ENCODE measurements at places on chromosomes 6 and 20. TPM values are rescaled to one million over a fixed set of nuclear protein-coding genes. Genes with fewer than 3 reads are reported as not detected.

- no peak overlapping the region for H3K27ac ChIP-seq
- no peaks in the 10 kb centered on the region for H3K4me1 ChIP-seq
- DNase-seq: no peak
- H3K36me3 ChIP-seq: no peaks in the 10 kb centered on the region
Measured at GRCh38 chr6:156082012-156082411, 626.4 kb upstream of the NOX3 start.

GRCh38 chr6:75931011-75931680, 141.3 kb downstream of the IMPG1 start:
- H3K36me3 ChIP-seq: no peaks in the 10 kb centered on the region
- H3K4me3 ChIP-seq: no peak overlapping the region
- peaks cover 4% of the 10 kb centered on the region for H3K4me1 ChIP-seq
- H3K27ac ChIP-seq: no peak overlapping the region

The LPA gene
- not detected for total RNA-seq

GRCh38 chr6:43220439-43220951, 8.8 kb downstream of the DNPH1 start:
- no peak overlapping the region for H3K4me3 ChIP-seq
- no peak for DNase-seq
- peaks cover 27% of the 10 kb centered on the region for H3K36me3 ChIP-seq
- H3K27me3 ChIP-seq: no peaks in the 10 kb centered on the region
- no peak overlapping the region for H3K27ac ChIP-seq

The PI16 gene
- not detected for total RNA-seq

The BNIP5 gene
- not detected for total RNA-seq

The FNDC1 gene
- total RNA-seq: not detected

GRCh38 chr6:38080360-38080759, 260.8 kb downstream of the ZFAND3 start:
- H3K27ac ChIP-seq: no peak overlapping the region
- peaks cover 3% of the 10 kb centered on the region for H3K36me3 ChIP-seq
- peak; percentile 36 for DNase-seq
- H3K4me1 ChIP-seq: peaks cover 8% of the 10 kb centered on the region

DNA sequence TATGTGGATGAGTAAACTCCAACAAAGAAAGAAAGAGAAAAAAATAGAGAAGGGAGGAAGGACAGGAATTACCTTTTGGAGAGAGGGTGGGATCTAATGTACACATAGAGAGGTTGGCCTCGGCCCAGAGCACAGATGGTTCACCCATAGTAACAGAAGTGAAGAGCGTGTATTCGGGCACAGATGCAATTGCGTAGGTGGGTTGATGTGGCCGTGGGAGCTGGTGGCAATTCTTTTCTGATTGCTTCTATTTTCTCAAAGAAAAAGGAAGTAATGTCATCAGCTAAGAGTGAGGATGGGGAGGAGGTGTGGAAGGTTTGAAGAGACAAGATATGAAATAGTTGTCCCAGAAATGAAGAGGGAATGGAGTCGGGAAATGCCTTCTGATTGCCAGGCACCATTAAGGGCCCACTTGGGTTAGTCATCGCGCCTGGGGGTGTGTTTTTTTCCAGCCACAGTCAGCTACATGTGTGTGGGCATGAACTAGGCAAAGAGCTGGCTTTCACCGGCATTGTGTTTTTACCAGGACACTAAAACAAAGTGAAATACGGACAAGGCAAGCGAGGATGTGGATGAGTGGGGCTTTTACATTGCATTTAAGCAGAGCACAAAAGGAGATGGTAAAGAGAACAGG, 158.7 kb downstream of the SYNE1 start:
- H3K4me3 ChIP-seq: no peak overlapping the region
- no peaks in the 10 kb centered on the region for H3K36me3 ChIP-seq
- H3K27me3 ChIP-seq: no peaks in the 10 kb centered on the region
- no peak for DNase-seq
- H3K27ac ChIP-seq: no peak overlapping the region
- no peaks in the 10 kb centered on the region for H3K4me1 ChIP-seq

The RSPH4A gene
- total RNA-seq: 0.18 TPM

The GSS gene
- total RNA-seq: 47.9 TPM

The SIRPB1 gene
- 6.5 TPM for total RNA-seq

The APCDD1L gene
- total RNA-seq: 0.88 TPM

DNA sequence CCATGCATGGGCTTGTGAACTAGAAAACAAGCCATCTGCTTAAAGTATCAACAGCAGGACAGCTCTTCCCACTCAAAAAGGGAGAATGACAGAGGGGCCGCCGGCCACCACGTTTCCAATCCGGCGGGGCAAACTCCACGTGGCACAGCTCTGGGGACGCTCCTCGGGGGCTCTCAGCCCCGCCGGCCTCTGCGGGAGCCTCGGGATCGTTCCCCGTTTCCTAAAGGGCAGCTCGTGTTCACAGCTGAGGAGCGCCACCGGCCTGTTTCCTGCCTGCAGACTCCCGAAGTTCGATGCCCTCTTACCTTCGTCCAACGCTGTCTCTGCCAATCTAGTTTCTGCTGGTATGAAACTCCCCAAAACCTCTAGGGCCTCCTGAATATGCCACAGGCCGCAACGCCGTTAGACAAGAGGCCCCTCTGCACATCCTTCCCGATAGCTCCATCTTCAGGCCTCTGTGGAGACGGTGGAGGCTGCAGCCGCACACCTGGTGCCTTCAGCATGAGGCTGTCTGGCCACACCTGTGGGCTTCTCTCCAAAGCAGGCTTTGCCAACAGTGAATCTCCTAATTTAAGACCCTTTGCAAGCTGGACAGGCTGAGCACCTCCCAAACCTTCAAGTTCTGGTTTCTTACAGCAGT, 46.5 kb downstream of the KCNQ2 start:
- no peak for DNase-seq
- no peaks in the 10 kb centered on the region for H3K27me3 ChIP-seq
- no peaks in the 10 kb centered on the region for H3K4me1 ChIP-seq
- H3K36me3 ChIP-seq: no peaks in the 10 kb centered on the region
- no peak overlapping the region for H3K4me3 ChIP-seq
- no peak overlapping the region for H3K27ac ChIP-seq

GRCh38 chr6:157967486-157967885, 14.2 kb upstream of the SYNJ2 start:
- H3K27me3 ChIP-seq: no peaks in the 10 kb centered on the region
- peaks cover 8% of the 10 kb centered on the region for H3K4me1 ChIP-seq
- H3K36me3 ChIP-seq: no peaks in the 10 kb centered on the region
- no peak overlapping the region for H3K4me3 ChIP-seq
- H3K27ac ChIP-seq: no peak overlapping the region

DNA sequence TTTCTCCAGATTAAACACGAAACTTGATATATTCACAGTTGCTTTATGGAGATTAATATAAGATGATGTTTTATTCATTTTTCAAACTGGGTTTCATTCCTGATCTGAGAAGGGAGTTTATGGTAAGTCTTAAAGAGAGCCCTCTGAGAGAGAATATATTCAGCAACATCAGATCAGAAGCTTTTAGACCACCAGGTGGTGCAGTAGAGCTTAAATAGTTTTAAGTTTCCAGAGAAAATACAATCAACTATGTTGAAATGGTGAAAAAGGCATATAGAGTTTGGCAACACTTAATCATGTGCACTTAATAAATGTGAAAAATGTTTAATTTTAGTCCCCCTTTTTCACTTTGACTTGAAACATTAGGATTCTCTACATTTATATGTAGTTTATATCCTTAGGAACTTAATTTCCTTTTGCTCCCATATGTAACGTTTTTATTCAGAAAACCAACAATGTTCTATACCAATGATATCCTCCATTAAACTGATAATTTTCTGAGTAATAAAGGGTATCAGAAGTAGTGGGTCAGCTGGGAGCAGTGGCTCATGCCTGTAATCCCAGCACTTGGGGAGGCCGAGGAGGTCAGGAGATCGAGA, 86.4 kb upstream of the CLDN20 start:
- DNase-seq: peak; percentile 82
- H3K4me3 ChIP-seq: no peak overlapping the region
- H3K27me3 ChIP-seq: no peaks in the 10 kb centered on the region
- H3K27ac ChIP-seq: no peak overlapping the region

GRCh38 chr6:25713824-25714223, 40.7 kb upstream of the SLC17A4 start:
- peaks cover 23% of the 10 kb centered on the region for H3K4me1 ChIP-seq
- no peak for DNase-seq

GRCh38 chr20:24823176-24823784, 125.8 kb upstream of the CST7 start:
- DNase-seq: no peak
- no peaks in the 10 kb centered on the region for H3K4me1 ChIP-seq
- no peaks in the 10 kb centered on the region for H3K36me3 ChIP-seq

The CSNK2A1 gene
- 134 TPM for total RNA-seq

DNA sequence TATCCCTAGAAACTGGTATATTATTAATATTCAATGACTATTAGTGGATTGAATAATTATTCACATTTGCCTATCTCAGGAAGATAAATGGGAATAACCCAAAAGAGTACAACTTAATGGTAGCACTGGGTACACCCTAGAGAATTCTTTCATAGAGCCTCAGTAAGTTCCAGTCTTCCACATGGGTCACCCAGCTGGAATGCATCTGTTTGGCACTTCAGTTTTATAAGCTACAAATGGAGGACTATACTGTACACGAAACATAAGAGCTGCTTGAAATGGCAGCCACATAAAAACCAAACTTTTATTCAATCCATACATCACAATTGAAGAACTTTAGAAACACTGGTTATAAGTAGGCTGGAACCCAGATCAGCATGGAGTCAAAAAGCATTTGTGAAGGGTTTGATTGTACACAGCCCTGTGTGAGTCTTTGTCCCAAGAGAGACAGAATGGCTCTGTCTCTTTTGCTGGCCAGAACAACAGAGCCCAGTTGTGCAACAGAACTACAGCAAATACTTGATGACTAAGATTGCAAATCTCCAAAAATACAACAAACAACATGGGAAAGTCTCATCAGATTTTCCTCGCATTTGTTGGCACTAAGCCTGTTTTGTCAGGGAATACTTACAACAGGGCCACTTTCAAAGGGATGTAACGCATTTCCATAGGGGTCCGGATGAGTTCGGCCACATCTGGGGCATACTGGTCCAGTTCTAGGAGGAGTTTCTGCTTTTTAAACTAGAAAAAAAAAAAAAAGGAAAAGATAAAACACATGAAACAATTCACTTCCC, 39.5 kb downstream of the PIGU start:
- H3K4me3 ChIP-seq: no peak overlapping the region
- no peaks in the 10 kb centered on the region for H3K36me3 ChIP-seq
- H3K27ac ChIP-seq: no peak overlapping the region
- H3K27me3 ChIP-seq: no peaks in the 10 kb centered on the region

DNA sequence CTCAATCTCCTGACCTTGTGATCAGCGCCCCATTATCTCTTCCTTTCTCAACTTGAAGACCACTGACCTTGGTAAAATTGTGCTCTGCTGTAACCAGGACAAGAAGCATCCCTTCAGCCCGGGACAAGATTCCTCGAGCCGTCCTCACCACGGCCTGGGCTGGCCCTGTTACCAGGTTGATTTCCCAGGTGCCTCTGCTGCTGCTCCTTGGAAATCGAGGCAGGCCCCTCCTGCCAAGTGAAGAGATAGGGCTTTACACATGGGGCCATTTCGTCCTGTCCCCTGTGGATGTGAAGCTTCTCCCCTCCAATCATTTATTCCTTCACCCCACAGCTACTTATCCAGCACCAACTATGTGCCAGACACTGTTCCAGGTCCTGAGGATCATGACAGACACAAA, 21.5 kb downstream of the RAB44 start:
- H3K27ac ChIP-seq: no peak overlapping the region
- no peaks in the 10 kb centered on the region for H3K27me3 ChIP-seq
- no peaks in the 10 kb centered on the region for H3K36me3 ChIP-seq
- H3K4me3 ChIP-seq: no peak overlapping the region

The VSTM2L gene
- not detected for total RNA-seq

The RAD21L1 gene
- not detected for total RNA-seq

The ADGRG6 gene
- 99.3 TPM for total RNA-seq

The CFAP61 gene
- not detected for total RNA-seq

The SOX18 gene
- total RNA-seq: 211 TPM

GRCh38 chr6:111228094-111228493, 140.8 kb downstream of the SLC16A10 start:
- H3K4me1 ChIP-seq: no peaks in the 10 kb centered on the region
- H3K36me3 ChIP-seq: no peaks in the 10 kb centered on the region
- H3K27ac ChIP-seq: no peak overlapping the region
- no peak overlapping the region for H3K4me3 ChIP-seq

The HFE gene
- 6.3 TPM for total RNA-seq

DNA sequence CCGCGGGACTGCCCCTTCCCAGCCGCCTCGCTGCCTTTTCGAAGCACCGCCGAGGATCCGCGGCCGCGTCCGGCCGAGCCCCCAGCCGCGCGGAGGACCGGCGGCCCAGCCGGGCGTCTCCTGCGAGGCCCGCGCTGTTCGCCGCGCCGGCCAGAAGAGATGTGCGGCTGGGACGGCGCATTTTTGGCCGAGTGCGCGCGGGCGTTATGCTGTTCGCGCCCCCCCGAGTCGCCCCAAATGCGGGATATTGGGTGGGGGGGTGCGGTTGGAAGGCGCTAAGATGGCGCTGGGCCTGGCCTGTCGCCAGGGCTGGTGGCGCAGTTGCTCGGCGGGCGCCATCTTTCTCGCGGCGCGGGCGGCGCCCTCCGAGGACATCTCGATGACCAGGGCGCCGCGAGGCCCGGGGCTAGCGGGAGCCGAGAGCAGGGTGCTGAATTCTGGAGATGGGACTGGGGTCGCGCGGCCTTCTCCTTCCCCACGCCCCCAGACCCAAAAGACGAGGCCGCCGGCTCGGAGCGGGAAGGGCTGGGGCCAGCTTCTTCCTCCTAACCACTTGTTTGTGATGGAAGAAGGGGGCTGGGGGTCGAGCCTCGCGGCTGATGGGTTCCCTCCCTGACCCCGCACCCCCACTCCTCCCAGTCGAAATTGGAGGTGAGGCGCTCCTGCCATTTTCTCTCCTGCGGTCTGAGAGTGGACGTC, 1.5 kb downstream of the BICRAL start:
- H3K4me1 ChIP-seq: peaks cover 16% of the 10 kb centered on the region
- no peaks in the 10 kb centered on the region for H3K27me3 ChIP-seq
- H3K36me3 ChIP-seq: no peaks in the 10 kb centered on the region

Measured in endothelial cell of umbilical vein (primary cell).